Caco-2 (cell line): ENCODE measurements at places on chromosomes 12 and 14.
A peak's percentile ranks its signal among the peaks of the same experiment; 100 is the strongest.

DNA sequence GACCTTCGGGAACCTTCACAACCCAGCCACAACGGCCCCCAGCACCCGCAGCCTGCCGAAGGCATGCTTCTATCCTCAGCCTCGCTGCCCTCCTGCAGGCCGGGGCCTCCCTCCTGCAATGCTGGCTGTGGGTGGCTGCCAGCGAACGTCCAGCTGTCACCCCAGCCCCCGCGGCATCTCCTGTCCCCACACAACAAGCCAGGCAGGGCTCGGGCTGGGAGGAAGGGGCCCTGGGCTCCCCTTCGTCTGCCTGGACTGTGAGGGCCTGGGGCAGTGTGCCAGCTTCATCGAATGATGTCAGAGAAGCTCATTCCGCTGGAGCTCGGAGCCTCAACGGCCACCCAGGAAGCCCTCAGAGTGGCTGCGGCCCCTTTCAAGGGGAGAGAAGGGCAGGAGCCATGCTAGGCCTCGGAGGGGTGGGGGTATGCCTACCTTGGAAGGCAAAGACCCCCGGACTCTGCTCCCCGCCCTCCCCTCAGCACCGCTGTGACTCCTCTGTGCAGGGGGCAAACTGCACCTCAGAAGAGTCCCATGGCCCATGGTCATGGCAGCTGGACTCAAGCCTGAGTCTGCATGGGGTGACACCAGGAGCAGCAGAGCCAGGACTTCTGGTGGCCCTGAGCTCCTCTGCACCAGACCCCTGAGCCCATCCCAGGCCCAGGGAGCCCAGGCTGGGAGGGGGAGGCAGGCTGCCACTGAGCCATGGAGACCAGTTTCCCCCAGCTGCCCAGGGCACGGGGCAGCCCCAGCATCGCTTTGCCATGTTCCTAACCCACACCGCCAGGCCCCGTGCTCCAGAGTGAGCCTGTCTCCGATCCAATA, 24.7 kb upstream of the C14orf180 start:
- H3K4me1 ChIP-seq = no peaks in the 10 kb centered on the region
- peaks cover 2% of the 10 kb centered on the region for H3K27me3 ChIP-seq
- no peak overlapping the region for H3K4me3 ChIP-seq
- peak; percentile 31 for DNase-seq
- H3K27ac ChIP-seq = no peak overlapping the region

GRCh38 chr12:95976416-95976832, 19.7 kb downstream of the HAL start:
- H3K27ac ChIP-seq = no peak overlapping the region
- no peak for DNase-seq
- H3K27me3 ChIP-seq = no peaks in the 10 kb centered on the region
- H3K36me3 ChIP-seq = no peaks in the 10 kb centered on the region
- H3K4me1 ChIP-seq = peaks cover 18% of the 10 kb centered on the region

- no peak overlapping the region for H3K4me3 ChIP-seq
- H3K27ac ChIP-seq = no peak overlapping the region
- H3K4me1 ChIP-seq = no peaks in the 10 kb centered on the region
Measured at GRCh38 chr14:47790477-47790876, 115.1 kb upstream of the MDGA2 start.

GRCh38 chr12:6044082-6044481, 80.4 kb downstream of the VWF start:
- H3K27me3 ChIP-seq = no peaks in the 10 kb centered on the region
- H3K36me3 ChIP-seq = no peaks in the 10 kb centered on the region
- H3K4me1 ChIP-seq = no peaks in the 10 kb centered on the region

GRCh38 chr12:104310751-104311633, 7.5 kb downstream of the EID3 start:
- H3K36me3 ChIP-seq = peaks cover 3% of the 10 kb centered on the region; the same call in 1 of the 2 replicates
- no peaks in the 10 kb centered on the region for H3K27me3 ChIP-seq
- H3K27ac ChIP-seq = no peak overlapping the region

- no peaks in the 10 kb centered on the region for H3K4me1 ChIP-seq
- no peak overlapping the region for H3K4me3 ChIP-seq
- H3K36me3 ChIP-seq = no peaks in the 10 kb centered on the region
- H3K27me3 ChIP-seq = no peaks in the 10 kb centered on the region
Measured at GRCh38 chr14:41498959-41499358, 107.7 kb upstream of the LRFN5 start.

DNA sequence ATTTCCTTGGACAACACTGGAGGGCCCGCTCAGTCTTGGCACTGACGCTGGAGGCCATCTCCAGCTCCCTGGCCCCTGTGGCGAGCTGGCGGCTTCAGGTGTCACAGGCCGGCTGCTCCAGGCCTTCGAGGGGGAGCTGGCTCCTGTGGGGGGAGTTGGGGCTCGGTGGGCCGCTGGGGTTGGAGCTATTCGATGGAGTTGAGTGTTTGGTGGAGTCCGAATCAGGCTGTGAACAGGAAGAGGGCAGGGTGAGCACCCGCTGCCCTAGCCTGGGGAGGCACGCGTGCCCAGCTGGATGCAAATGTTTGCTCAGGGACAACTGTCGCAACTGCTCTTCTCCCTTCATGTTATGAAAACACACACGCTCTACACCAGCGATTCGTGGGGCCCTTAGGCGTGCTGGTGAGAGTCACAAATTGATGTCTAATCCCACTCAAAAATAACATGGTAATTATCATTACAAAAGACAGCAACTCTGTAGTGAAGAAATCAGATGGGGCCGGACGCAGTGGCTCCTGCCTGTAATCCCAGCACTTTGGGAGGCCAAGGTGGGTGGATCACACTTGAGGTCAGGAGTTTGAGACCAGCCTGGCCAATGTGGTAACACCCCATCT, 11.3 kb downstream of the AMN start:
- H3K27ac ChIP-seq = peak overlapping the region; percentile 76
- no peaks in the 10 kb centered on the region for H3K36me3 ChIP-seq
- no peak overlapping the region for H3K4me3 ChIP-seq

DNA sequence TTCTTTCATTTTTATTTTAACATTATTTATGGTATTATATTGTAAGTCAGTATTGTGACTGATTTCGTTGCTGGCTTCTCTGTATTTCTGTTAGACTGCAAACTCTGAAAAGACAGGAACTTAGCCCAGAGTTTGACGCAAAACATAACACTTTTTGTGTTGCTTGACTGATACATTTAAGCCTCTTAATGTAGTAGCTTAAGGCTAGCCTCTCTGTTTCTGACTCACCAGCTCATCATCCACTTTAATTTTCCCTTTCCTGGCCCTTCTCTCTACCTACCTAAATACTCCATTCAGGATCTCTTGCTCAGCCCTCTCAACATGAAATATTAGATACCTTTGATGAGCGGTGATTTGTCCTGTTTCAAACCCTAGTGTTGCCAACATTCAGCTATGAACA, 420.6 kb downstream of the LRFN5 start:
- H3K27me3 ChIP-seq = no peaks in the 10 kb centered on the region
- H3K36me3 ChIP-seq = no peaks in the 10 kb centered on the region
- no peak overlapping the region for H3K27ac ChIP-seq
- no peak overlapping the region for H3K4me3 ChIP-seq
- no peak for DNase-seq

GRCh38 chr12:13104409-13104808, 942 bp upstream of the GSG1 start:
- no peaks in the 10 kb centered on the region for H3K27me3 ChIP-seq
- H3K4me3 ChIP-seq = no peak overlapping the region
- DNase-seq = no peak

DNA sequence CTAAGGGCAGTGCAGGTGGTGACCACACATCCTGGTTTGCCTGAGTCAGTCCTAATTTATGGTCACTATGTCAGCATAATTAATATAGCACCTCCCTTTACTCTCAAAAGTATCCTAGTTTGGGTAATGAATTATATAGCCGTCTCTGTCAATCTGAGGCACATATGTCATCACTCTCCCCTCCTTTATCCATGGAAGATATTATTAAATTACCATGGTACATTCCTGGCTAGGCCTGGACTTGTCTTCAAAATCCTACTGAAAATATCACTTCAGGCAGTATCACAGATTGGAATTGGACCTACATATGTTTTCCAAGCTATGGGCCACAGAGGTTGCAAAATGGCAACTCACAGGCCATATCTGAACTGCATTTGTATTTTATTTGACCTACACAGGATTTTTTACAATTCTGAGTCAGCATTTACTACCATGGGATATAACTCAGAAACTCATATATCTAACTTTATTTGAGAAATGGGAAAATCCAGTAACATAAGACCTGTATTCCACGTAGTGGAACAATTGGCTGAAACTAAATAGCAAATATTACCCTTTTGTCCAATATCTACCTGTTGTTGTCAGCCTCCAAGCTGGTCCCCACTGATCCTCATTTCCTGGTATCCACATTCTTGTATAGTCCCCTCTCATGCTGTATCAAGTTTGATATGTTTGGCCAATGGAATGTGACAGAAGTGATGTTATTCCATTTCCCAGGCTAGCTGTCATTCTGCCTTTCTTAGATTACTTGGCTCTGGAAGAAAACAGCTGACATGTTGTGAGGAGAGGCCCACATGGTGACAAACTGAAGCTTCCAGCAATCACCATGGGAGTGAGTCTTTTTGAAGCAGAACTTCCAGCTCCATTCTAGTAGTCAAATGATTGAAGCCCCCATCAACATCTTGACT, 102.5 kb upstream of the MDM1 start:
- H3K27ac ChIP-seq = peak overlapping the region; percentile 74
- no peaks in the 10 kb centered on the region for H3K27me3 ChIP-seq
- H3K36me3 ChIP-seq = no peaks in the 10 kb centered on the region; the same call in 1 of the 2 replicates
- DNase-seq = no peak

GRCh38 chr14:55188686-55189295, 2.6 kb downstream of the DLGAP5 start:
- peaks cover 8% of the 10 kb centered on the region; the same call in 1 of the 2 replicates for H3K4me1 ChIP-seq
- no peaks in the 10 kb centered on the region for H3K27me3 ChIP-seq
- H3K4me3 ChIP-seq = no peak overlapping the region
- H3K27ac ChIP-seq = no peak overlapping the region
- no peak for DNase-seq

GRCh38 chr12:130026608-130027176, 122.9 kb upstream of the TMEM132D start:
- H3K27ac ChIP-seq = no peak overlapping the region
- no peak overlapping the region for H3K4me3 ChIP-seq
- H3K4me1 ChIP-seq = no peaks in the 10 kb centered on the region
- DNase-seq = no peak
- no peaks in the 10 kb centered on the region for H3K36me3 ChIP-seq

GRCh38 chr14:54738009-54738408, 164.6 kb downstream of the GCH1 start:
- DNase-seq = no peak
- no peaks in the 10 kb centered on the region for H3K4me1 ChIP-seq
- H3K4me3 ChIP-seq = no peak overlapping the region
- H3K27me3 ChIP-seq = no peaks in the 10 kb centered on the region
- H3K36me3 ChIP-seq = no peaks in the 10 kb centered on the region; the same call in 1 of the 2 replicates

DNA sequence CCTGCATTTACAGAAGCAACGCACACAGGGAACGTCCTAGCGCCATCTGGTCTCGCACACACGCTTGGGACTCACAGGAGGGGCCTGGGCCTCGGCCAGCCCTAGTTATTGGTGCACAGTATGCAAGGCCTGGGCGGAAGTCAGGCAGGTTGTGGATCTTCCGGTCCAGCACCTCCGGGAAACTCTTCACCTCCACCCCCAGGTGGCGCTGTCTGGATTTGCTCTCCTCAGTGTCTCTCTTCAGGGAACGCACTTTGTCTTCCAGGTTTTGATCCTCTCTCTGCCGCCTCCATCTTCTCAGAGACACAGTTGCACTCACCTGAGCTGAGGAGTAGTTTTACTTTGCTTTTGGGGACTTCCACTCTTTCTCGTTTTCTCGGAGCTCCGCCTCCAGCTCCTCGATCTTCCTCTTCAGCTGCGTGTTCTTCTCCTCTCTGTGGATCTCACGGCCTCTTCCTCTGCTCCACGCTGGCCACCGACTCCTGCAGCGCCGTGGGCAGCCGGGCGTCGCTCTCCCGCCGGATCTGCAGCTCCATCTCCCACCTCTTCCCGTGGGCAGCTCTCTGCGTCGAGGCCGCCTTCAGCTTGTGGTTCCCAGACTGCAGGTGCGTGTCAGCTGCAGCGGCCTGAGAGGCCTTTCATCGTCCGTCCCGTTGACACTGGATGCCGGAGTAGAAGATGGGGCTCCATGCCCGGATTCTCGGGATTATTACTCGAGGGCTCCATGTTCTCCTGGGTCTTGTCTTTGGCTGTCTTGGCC, 933.8 kb downstream of the TMEM121 start:
- DNase-seq = peak; percentile 13
- H3K27me3 ChIP-seq = no peaks in the 10 kb centered on the region
- H3K27ac ChIP-seq = no peak overlapping the region
- no peaks in the 10 kb centered on the region for H3K36me3 ChIP-seq
- H3K4me1 ChIP-seq = no peaks in the 10 kb centered on the region
- H3K4me3 ChIP-seq = no peak overlapping the region

- H3K36me3 ChIP-seq = no peaks in the 10 kb centered on the region
- H3K27me3 ChIP-seq = no peaks in the 10 kb centered on the region
- H3K27ac ChIP-seq = no peak overlapping the region
- peak; percentile 40 for DNase-seq
- no peaks in the 10 kb centered on the region for H3K4me1 ChIP-seq
- no peak overlapping the region for H3K4me3 ChIP-seq
Measured at GRCh38 chr12:77685112-77685511, 145.6 kb upstream of the NAV3 start.

DNA sequence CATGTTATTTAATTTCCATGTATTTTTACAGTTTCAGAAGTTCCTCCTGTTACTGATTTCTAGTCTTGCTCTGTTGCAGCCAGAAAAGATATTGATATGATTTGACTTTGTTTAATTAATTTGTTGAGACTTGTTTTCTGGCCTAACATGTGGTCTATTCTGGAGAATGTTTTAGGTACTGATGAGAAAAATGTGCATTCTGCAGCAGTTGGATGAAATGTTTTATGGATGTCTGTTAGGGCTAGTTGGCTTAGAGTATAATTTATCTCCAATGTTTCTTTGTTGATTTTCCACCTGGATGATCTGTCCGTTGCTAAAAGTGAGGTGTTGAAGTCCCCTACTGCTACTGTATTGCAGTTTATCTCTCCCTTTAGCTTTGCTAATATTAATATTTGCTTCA, 54.4 kb downstream of the GPR137C start:
- H3K4me3 ChIP-seq = no peak overlapping the region
- H3K36me3 ChIP-seq = no peaks in the 10 kb centered on the region
- peaks cover 4% of the 10 kb centered on the region; the same call in 1 of the 2 replicates for H3K4me1 ChIP-seq
- no peak overlapping the region for H3K27ac ChIP-seq
- DNase-seq = no peak

DNA sequence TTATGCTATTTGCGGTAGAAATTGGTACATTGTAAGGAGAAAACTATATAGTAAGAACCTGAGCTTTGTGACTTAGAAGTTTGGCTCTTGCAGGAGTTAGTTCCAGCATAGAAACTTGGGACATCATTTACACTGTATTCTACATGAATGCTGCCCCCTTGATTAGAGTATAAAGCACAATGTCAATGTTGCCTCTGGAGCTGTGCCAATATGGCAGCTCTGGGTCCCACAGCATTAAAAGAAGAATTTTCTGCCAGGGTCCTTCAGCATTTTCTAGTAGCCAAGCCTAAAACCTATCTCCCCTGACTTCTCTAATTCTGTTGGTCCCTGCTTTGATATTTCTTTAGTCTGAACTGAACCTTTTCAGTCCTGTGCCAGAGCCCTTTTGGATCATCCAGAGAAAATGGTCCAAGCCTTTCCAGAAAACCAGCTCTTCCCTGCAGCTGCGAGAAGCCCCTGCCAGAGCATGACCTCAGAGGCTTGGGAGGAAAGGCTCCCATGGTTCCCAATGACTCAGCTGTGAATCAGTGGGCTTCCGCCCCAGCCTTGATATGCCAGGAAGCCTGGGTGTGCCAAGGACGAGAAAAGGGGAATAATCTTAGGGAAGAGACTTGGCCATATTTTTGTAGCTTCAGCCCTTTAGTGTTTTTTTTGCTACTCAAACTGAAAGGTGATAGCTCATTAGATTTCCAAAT, 43.2 kb downstream of the PLEKHG7 start:
- H3K4me3 ChIP-seq = no peak overlapping the region
- H3K27me3 ChIP-seq = no peaks in the 10 kb centered on the region
- H3K4me1 ChIP-seq = no peaks in the 10 kb centered on the region
- no peak overlapping the region for H3K27ac ChIP-seq
